ENCODE measurements at places on chromosomes 5 and 9. TPM values are rescaled to one million over a fixed set of nuclear protein-coding genes. Genes with fewer than 3 reads are reported as not detected.

SNAPC4 gene
- total RNA-seq, result 4.0 TPM

C5orf46 gene
- total RNA-seq, result not detected

FOXD4L4 gene
- total RNA-seq, result 3.9 TPM

TMED7 gene
- total RNA-seq, result 56.6 TPM

CDH18 gene
- 7.9 TPM for total RNA-seq

DBH gene
- total RNA-seq, result 0.16 TPM

GRCh38 chr5:102711525-102712385, 43.4 kb upstream of the PAM start:
- ATAC-seq, result no peak

DNA sequence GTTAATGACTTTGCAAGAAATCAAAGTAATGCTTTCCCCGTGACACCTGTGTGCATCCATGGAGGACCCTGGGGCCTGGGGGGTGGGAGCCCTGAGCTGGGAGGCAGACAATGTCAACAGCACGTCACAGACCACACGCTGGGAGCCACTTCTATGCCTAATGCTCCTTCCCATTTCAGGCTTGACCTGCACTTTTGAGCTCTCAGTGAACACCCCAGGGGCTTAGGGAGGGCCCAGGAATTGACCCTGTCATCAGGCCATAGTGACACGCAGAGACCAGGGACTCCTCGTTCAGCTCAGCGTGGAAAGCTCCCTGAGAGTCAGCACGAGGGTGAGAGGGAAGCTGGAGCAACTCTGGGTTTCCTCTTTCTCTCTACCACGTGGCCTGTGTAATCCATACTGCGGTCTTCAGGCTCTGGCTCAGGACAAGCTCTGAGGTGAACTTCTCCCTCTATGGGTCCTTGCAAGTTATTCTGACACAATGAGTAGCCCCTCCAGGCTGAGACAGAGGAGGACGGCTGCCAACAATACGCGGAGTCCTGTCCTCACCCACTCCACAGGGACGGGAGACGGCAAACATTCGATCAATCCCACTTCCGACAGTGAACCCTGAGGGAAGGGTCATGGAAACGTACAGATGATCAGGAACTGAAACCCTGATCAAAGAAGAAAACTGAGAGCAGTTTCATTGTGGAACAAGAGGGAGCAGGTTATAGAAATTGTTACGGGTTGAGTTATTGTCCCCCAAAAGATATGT, 130.8 kb upstream of the IRX4 start:
- ATAC-seq, result no peak

DNA sequence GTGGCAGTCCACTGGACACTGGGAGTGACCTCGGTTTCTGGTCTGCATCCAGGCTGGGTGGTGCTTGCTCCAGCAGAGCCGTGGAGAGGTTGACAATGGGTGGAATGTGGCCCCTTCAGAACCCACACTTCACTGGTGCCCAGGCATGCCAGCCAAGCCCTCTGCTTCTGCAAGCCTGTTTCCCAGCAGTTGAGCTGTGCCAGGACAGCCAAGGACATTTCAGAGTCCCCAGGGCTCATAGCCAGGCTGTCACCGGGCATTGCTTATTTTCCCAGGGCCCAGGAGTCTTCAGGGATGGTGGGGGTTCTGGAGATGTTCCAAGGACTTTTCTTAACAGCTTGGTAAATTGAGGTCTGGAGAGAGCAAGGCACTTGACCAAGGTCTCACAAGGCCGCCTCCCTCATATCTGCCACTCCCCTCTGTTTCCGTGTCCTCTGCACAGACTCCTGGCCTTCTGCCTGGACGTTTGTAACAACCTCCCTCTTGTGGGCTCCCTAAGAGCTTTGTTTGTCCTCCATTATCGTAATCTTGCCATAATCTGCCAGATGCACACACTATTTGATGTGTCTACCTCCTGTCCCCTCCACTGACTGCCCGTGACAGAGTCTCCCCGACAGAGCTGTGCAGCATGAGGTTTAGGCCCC, 3.8 kb upstream of the NDST1 start:
- no peak for ATAC-seq

- no peak for ATAC-seq
Observed at GRCh38 chr5:66710557-66711088, 114.4 kb downstream of the MAST4 start.

- peak; percentile 5 for ATAC-seq
Observed at GRCh38 chr5:154479160-154479943, 1.3 kb upstream of the HAND1 start.

DNA sequence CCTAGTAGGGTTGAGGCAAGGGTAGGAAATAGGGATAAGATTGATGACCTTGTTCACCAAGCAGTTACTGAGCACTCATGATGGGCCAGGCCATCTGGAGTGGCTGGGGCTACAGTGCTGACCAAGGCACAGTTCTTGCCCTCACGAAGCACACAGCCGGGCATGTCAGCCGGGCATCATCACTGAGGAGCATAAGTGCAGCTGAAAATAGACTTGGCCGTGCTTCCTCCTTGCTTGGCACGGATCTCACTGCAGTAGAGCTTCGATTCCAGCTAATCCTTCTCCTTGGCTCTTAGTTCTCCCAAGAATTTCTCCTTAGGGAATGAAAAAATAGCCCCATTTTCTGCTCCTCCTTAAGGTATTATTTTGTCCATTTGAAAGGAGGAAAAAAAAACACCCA, 116.6 kb downstream of the NMUR2 start:
- no peak for ATAC-seq

- no peak for ATAC-seq
Observed at GRCh38 chr9:88783711-88784083, 207.6 kb upstream of the S1PR3 start.

DNA sequence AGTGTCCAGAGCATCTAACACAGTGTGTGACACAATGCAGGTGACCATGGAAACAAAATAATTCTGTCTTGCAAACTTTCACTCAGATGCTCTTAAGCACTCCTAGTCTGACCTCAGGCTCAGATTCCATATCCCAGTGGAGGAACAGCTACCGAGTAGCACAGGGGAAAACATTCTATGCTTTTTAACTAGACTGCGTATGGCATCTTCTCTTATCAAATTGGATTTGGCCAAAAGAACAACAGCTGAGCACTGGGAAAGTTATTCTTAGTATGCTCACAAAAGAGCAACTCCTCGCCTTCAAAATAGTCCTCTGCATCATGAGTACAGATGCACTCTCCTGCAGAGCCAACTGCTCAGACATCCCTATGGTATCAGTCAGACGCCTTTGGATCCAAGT, 528.2 kb upstream of the DAP start:
- ATAC-seq, result no peak

DNA sequence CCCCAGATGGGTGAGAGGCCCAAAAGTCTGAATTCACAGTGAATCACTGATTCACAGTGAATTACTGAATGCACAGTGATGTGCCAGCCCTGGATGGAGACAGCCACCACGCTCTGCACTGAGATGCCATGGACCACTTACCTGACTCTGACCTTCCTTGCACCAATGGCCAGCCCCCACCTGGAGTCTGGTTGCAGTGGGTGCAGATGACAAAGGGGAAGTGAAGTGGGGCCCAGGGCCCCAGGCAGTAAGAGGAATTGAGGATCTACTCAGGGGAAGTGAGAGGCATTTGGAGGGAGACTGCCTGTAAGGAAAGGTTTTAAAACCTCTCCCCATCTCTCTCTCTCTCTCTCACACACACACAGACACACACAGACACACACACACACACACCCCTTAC, 412.1 kb downstream of the CYLC2 start:
- ATAC-seq, result no peak
